Astrocyte of the cerebellum (primary cell): ENCODE measurements at places on chromosomes 3 and 15.

- no peak for DNase-seq
Observed at GRCh38 chr3:4421121-4421520, 45.9 kb downstream of the SUMF1 start.

DNA sequence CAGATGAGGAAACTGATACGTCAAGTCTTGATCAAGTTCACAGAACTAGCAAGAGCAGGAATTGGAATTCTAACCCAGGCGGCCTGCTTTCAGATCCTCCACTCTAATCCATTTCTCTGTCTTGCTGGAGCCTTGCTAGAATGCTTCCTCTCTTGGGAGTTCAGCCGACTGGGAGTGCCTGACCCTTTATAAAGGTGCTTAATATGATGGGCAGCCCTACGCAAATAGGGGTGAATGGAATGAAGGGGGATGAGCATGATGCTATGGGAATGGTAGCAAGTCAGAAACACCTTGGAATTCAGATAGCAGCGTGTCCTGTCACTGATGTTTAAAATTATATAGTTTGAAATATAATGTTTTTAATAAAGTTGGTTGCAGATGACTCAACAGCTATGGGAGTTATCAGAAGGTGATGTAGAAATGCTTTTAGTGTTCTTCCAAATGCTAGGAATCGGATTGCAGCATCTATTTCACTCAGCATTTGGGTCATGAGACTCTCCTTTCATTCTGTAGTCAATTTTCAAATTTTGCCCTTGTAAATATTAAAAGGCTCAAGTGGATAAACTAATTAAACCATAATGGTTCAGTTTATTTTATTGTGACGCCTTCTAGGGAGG, 150.7 kb downstream of the FNDC3B start:
- no peak for DNase-seq

- no peak for DNase-seq
Observed at GRCh38 chr3:31955581-31955980, 25.5 kb downstream of the OSBPL10 start.

DNA sequence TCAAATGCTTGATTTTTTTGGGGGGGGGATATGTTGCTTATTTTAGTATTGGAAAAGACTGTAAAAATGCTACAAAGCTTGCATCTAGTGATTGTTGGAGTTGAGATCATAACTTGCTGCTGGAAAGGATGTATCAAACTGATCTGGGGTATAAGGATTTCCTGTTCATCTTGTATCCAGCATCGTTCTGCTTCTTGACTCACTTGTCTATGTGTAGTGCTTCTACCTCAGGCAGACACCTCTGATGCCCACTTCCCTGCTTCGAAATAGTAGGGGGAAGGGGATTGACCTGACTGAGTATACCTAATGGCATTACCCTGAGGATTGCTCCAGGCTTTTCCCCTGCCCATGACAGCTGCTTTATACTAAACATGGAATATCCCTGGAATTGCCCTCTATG, 42.7 kb downstream of the STT3B start:
- no peak for DNase-seq

DNA sequence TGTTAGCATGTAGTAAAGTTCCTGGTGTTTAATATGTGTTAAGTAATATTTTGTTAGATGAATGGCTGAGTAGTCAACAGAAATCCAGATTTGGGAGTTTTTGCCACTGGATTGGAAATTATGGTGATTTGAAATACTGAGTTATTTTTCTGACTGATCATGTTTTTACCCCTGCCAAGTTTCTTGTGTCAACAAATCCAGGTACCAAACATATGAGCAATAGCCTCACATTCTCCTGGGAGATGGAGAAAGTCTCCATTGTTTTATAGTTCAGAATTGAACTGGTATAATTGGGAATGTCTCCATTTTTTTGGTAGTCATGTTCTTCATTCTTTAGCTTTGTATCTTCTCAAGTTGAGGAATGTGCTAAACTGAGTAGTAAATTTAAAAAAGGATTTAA, 767.2 kb upstream of the LMCD1 start:
- no peak for DNase-seq

DNA sequence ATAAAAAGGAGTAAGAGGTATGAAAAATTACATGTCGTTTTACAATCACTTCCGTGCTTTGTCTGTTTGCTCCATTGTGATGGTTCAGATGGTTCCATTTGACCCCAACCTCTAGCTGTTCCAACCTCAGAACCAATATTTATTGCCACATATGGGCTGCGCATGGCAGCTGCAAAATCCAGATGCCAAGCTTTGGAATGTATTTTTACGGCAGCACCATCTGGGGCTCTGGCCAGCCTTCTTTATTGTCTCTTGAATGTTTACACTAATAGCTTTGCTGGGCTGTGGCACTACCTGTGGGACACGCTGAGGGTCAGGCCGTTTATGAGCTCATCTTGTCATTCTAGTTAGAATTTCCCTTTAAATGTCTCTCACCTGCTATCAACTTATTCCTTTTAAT, 219.8 kb downstream of the ROBO2 start:
- no peak for DNase-seq
